ENCODE measurements at places on chromosomes 2 and 18.

- DNase-seq: no peak
Measured at GRCh38 chr2:46353509-46353908, 56.3 kb downstream of the EPAS1 start.

DNA sequence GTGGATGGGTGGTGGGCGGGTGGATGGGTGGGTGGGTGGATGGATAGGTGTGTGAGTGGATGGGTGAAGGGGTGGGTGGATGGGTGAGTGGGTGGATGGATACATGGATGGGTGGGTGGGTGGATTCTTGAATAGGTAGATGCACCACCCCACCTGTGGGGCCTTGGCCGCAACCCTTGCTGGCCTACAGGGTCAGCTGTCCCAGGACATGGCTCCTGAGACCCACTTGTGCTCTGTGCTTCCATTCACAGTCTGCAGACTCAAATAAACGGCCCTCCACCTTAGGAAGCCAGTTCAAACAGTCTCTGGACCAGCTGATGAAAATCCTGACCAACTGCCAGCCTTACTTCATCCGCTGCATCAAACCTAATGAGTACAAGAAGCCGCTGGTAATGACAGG, 54.4 kb downstream of the MYO7B start:
- DNase-seq: no peak

- DNase-seq: no peak
Measured at GRCh38 chr2:3793249-3793648, 89.9 kb downstream of the DCDC2C start.

GRCh38 chr2:128727404-128727803, 408.7 kb upstream of the HS6ST1 start:
- no peak for DNase-seq

DNA sequence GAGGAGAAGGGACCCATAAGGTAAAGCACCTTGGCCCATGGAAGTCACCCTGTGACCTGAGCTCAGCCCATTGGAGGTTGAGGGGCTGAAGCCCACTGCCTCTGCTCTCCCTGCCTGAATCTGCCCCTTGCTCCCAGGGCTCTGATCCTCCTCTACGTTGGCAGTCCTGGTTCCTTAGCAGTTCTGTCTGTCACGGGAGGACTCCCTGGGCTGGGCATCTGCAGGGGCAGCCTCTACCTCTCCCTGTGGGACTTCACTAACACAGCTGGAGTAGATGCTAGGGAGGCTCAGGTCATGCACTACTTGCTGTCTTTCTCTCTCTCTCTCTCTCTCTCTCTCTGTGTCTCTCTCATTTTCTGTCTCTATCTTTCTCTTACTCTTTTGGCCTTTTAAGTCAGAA, 8.7 kb downstream of the GYPC start:
- no peak for DNase-seq

DNA sequence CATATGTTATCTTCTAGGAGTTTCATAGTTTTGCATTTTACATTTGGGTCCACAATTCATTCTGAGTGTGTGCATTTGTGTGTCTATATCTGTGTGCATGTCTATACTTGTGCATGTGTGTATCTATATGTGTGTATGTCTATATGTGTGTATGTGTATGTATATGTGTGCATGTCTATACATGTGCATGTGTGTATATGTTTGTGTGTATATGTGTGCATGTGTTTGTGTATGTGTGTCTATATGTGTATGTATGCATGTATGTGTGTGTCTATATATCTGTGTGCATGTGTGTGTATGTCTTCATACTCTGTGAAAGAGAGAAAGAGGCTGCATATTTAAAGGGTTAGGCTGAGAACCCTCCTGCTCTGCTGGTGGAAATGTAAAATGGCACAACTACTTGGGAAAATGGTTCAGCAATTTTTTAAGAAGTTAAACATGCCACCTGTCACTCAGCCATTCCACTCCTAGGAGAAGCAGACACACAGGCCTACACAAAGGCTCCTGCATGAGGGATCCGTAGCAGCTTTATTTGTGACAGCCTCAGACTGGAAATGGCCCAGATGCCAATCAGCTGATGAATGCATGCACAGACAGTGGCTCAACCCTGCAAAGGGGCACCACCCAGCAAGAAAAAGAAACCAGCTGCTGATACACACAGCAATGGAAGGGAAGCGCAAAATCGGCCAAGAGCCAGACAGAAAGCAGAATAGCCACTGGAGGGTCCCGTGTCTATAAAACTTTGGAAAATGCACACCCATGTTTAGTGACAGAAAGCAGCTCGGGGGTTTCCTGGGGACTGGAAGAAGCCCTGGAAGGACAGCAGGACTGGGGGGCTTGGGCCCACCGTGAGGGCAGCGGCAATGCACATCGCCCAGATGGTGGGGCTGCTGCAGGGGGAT, 146.8 kb downstream of the SEPTIN10 start:
- no peak for DNase-seq

GRCh38 chr2:201126308-201127151, 10.6 kb downstream of the CFLAR start:
- no peak for DNase-seq

GRCh38 chr2:46298272-46298521, 990 bp downstream of the EPAS1 start:
- no peak for DNase-seq

- no peak for DNase-seq
Measured at GRCh38 chr18:79588636-79589481, 90.7 kb upstream of the CTDP1 start.

DNA sequence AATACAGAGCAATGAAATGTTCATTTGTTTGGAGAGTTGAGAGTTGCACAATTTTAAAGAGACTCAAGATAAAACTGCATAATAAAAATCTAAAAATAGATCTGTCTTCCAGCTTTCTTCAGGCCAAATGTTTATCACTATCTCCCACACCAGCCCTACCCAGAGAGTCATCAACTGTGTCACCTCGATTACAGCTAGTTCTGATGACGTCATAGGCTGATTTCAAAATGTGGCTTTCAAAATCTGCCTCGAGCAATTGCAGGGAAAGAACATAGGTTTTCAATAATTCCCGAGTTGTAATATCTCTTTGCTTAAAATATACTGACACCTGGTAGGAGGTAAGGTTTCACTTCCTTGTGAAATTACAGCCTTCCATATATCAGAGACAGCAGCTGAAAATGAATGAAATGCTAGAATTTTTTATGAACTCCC, 677.6 kb upstream of the ID2 start:
- DNase-seq: no peak

DNA sequence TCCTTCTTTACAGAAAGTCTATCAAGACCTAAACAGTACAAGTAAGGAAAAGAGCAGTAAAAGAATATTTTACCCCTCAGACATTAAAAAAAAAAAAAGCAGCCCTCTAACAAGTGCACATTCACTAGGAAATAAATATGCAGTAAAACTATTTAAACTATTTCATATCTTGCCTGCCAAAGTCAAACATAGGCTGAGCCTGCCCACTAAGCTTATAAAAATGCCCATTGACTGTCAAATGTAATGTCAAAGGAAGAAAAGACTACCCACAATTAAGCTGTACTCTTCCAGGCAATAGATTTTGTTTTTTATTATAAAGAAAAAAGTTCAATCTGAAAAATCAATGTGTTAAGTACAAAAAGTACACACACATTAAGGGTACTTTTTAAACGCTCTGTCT, 11.8 kb downstream of the ALS2 start:
- DNase-seq: no peak

DNA sequence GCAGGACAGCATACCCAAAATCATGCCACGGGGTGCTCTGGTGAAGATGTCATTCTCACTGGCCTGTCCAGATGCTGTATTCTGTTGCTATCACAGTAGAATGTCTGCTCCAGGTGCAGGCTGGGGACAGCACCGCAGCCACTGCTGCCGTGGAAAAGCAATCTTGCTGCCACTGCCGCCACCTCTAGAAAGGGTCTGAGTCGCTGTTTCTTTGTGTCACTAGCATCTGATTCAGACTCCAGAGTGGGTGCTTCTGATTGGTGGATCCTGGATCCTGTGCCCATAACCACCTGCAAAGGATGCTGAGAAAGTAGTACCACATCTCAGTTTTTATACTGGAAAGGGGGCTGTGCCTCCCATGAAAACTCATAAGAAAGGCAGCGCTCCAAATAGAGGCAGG, 45.3 kb upstream of the CTLA4 start:
- DNase-seq: no peak

- DNase-seq: no peak
Measured at GRCh38 chr2:169509298-169509885, at the start of gene KLHL41. TSS of gene KLHL41 (plus strand) at chr2:169509702. CDS start at chr2:169509779, 77 bp downstream.

- DNase-seq: no peak
Measured at GRCh38 chr2:71882949-71883472, 264.7 kb downstream of the CYP26B1 start.

DNA sequence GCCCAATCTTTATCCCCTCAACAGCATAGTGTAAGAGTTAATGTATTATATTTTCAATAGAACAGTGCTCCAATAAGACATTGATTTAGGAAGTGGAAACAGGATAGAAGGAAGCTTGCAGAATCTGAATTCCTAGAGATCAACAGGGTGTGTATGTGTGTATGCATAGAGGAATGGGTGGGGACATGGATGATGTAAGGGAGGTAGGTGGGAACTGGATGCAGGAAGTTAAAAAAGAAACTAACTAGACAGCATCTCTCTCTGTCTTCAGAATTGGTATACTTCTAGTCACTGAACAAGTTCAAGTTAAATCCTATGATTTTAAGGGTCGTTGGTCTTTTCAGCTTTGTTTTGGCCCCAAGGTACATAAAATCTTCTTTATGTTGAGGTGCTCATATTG, 196.6 kb downstream of the PMAIP1 start:
- DNase-seq: no peak

GRCh38 chr2:121330921-121331320, 45.9 kb upstream of the TFCP2L1 start:
- DNase-seq: no peak

DNA sequence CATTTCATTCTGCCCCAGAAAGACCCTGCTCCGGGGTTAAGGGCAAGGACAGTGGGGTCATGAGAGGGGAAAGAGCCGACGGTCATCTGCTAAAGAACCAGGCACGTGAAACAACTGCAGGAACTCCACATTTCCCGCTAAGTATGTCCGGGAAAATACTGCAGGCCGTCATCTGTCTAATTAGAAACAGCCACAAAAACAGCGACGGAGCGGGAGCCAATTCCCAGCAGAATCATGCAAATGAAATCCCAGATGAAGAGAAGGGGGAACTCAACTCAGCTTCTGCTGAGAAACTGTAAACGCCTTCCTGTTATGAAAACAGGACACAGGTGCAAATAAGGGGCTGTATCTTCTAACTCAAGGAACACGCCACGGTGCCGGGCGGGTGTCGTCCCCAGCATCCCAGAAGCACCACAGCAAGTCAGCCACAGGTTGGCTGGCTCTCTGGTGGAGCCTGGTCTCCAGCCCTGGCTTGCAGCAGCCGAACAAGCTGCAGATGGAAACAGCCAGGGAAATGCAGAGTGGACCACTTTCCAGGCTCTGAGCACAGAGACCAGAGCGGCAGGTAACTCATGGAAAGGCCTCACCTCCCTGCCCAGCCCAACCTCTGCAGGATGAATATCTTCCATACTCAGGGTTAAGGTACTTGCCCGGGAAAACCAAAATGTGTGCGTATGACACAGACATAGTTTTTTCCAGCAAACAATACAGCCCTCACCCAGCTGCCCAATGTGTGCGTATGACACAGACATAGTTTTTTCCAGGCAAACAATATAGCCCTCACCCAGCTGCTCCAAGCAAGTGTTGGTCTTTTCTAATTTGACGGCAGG, 28.9 kb downstream of the PXDN start:
- DNase-seq: no peak

GRCh38 chr2:138298120-138298814, 203.3 kb upstream of the SPOPL start:
- no peak for DNase-seq

DNA sequence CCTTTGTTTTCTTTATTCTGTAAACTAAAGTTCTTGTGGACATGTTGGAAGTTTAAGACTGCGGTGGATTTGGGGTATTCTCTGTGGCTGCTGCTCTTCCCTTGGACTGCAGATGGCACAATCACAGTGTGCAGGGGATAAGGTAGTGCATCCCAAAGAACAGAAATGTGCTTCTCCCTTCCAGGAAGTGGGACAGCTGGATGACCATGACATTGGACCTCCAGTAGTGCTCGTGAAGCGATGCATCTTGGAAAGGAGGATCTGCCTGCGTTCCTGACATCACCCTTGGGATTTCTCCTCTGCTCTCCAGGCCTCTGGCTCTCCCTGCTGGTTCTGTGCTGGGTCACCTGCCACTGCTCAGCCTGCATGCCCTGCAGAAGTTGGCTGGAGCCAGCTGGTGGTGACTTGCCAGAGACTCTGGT, 109.9 kb downstream of the SLC4A3 start:
- DNase-seq: no peak

DNA sequence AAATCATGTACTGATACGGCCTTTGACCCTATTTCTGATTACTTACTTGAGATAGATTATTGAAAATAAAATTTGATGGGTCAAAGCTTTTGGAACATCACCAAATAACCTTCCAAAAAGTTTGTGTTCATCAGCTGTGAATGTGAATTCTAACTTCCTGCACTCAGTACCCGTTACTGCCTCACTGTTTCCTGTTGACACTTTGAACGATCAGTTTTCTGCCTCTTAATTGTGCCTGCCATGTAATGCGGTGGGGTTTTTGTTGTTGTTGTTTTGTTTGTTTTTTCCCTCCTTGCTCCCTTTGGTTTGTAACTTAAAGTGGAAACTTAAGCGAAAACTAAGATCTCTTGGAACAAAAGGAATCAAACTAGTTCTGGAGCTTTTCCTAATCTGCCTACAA, 18.9 kb downstream of the ATG16L1 start:
- DNase-seq: no peak

GRCh38 chr2:151334082-151334815, 23.1 kb upstream of the TNFAIP6 start:
- no peak for DNase-seq

DNA sequence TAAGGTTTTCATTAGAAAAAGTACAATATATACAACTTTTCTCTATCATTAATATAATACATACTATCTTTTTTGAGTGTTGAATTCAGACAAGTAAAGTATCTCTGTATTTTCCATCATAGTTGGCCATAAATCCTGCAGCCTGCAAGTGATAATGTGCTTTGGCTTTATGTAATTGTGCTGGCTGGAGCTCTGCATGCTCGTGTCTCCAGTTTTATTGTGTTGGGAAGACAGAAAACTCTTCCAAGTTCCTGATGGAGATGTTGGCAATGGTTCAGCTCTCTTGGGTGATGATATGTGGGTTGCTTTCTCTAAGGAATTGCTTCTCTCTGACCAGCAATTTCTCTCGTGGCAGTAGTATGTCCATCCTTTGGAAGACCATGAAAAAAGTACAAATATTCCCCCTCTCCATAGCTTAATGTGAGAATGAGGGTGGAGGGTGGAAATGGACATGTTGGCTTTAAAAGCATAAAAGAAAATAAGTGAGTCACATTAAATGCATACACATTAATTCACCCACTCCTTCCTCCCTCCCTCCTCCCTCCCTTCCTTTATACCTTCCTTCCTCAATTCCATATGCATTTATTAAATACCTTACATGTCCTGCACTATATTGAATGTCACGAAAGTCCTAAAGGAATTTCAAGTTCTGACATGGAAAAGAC, 344.2 kb downstream of the MTX2 start:
- DNase-seq: no peak

- no peak for DNase-seq
Measured at GRCh38 chr18:36771245-36771644, 57.6 kb downstream of the TPGS2 start.

Measured in activated CD4-positive, CD25-positive, alpha-beta regulatory T cell treated with anti-CD3 and anti-CD28 coated beads, Interleukin-2, amount 50 U/mL, for 72 hours (primary cell).